MCF 10A (cell line): ENCODE measurements at places on chromosomes 12 and 14. TPM values are rescaled to one million over a fixed set of nuclear protein-coding genes. Genes with fewer than 3 reads are reported as not detected.

ANKRD33 gene
- total RNA-seq, result not detected in 2 replicates

CCDC196 gene
- not detected in 2 replicates for total RNA-seq

FGF6 gene
- not detected in 2 replicates for total RNA-seq

DNA sequence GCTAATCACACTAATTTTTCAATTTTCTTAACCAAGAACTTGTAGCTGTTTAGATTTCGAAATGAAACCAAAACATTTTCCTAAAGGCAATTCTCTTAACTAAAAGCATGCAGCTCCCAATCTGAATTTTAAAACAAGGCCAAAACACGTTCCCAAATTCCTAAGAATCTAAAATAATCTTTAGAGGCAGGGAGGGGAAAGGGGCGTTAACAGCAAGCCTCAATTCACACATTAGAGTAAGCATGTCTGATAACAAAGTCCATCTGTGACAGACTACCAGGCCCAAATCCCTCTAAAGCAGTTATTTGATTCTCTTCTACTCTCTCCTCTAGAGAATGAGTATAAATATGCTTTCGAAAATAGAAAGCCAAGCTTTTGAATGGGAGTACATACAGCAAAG lies 754 bp downstream of the ATG14 start:
- peak overlapping the region; percentile 85 for H3K4me3 ChIP-seq
- peaks cover 23% of the 10 kb centered on the region for H3K4me1 ChIP-seq
- peaks cover 12% of the 10 kb centered on the region for H3K27me3 ChIP-seq
- no peaks in the 10 kb centered on the region for H3K36me3 ChIP-seq

DNA sequence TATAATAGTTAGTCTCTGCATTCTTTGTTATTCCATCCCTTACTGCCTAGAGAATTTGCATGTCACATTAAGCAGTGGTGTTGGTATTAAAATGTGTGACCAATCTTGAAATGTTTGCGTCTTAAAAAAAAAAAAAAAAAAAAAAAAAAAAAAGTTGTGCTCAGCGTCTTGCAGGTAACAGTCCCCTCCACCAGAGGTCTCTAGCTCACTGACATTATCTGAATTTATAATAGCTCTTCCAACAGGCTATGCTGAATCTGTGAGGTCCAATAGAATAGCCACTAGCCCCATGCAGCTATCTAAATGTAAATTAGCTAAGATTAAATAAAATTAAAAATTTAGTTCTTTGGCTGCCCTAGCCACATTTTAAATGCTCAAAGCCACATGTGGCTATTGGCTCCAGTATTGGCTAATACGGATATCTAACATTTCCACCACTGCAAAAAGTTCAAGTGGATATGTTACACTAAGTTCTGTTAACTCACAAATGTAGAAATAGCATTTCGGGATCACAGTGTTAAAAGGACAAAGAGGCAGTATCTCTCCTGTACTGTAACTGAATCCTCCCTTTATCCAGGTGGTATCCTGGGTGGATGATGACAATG lies 28.7 kb downstream of the NKX2-8 start:
- peak; percentile 61 for DNase-seq
- H3K4me1 ChIP-seq, result peaks cover 5% of the 10 kb centered on the region
- H3K36me3 ChIP-seq, result no peaks in the 10 kb centered on the region
- H3K4me3 ChIP-seq, result no peak overlapping the region

- no peaks in the 10 kb centered on the region for H3K4me1 ChIP-seq
- H3K27ac ChIP-seq, result no peak overlapping the region
Observed at GRCh38 chr12:34301251-34302130, 279.2 kb downstream of the ALG10 start.

GRCh38 chr12:64618953-64619590 lies 8.8 kb downstream of the RASSF3 start:
- H3K27me3 ChIP-seq, result no peaks in the 10 kb centered on the region
- no peak overlapping the region for H3K4me3 ChIP-seq
- peaks cover 9% of the 10 kb centered on the region for H3K4me1 ChIP-seq
- peak; percentile 77 for DNase-seq

DNA sequence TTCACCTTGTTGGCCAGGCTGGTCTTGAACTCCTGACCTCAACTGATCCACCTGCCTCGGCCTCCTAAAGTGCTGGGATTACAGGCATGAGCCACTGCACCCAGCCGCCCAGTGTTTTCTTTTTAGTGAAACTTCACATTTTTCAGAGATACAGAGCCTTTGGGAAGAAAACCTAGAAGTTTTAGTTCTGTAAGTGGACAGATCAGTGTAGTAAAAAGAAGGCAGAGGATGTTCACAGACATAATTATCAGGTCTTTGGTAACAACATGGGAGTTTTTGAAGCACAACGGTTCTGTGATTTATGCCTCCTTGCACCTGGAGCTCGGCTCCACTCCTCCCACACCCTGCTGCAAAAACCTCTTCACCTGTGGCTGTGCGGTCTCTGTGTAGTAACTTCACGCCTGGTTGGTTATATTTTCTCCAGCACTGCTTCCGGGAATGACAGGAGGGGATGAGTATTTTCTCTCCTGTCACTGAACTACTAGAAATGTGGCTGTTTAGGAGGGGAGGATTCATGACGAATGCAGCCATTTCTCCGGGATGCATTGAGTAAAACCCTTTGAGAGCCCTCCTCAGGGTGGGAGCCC lies 67.0 kb downstream of the ARF6 start:
- DNase-seq, result no peak
- H3K27ac ChIP-seq, result no peak overlapping the region
- H3K4me3 ChIP-seq, result no peak overlapping the region
- peaks cover 31% of the 10 kb centered on the region for H3K4me1 ChIP-seq
- H3K27me3 ChIP-seq, result no peaks in the 10 kb centered on the region

GRCh38 chr14:87014856-87015255 lies 978.1 kb downstream of the GALC start:
- H3K4me3 ChIP-seq, result no peak overlapping the region
- peaks cover 8% of the 10 kb centered on the region for H3K4me1 ChIP-seq
- no peaks in the 10 kb centered on the region for H3K36me3 ChIP-seq
